Activated CD4-positive, alpha-beta T cell treated with anti-CD3 and anti-CD28 coated beads, Interleukin-2, amount 50 U/mL, for 24 hours (primary cell): ENCODE measurements at places on chromosomes 11 and 22.

- no peak for DNase-seq
These were observed 2.9 kb downstream of the C11orf87 start for GRCh38 chr11:109424901-109425300.

DNA sequence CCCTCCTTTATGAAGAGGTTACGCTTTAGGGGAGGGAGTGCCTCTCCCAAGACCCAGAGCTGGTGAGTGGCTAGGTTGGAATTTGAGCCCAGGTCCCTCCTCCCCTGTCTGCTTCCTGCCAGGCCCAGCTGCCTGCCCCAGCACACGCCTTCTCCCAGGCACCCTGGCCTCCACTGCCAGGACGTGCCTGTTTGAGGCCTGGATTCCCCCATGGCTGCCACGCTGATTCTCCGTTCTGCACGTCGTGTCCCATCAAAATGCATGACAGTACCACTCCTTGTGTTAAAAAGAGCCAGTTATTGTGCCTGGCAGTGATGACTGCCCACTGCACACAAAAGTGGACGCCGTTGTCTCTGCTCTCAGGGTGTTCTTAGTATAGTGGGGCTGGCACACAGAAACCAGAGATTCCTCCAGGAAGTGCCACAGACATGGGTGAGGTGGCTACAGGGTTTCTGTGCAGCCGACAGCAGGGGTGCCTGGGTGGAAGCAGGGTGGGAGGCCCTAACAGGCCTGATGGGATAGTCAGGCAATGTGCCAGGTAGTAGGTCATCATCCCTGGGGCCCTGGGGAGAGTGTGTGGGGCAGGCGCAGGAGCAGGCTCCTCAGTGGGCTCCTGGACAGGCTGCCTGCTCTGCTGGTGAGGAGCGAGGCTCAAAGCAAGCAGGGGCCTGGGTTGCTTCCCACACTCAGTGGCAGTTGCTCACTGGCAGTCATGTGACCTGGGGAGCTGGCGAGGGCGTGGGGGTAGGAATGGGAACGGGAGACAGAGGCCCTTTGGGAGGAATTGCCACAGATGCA lies 24.2 kb downstream of the MED15 start:
- DNase-seq: no peak

DNA sequence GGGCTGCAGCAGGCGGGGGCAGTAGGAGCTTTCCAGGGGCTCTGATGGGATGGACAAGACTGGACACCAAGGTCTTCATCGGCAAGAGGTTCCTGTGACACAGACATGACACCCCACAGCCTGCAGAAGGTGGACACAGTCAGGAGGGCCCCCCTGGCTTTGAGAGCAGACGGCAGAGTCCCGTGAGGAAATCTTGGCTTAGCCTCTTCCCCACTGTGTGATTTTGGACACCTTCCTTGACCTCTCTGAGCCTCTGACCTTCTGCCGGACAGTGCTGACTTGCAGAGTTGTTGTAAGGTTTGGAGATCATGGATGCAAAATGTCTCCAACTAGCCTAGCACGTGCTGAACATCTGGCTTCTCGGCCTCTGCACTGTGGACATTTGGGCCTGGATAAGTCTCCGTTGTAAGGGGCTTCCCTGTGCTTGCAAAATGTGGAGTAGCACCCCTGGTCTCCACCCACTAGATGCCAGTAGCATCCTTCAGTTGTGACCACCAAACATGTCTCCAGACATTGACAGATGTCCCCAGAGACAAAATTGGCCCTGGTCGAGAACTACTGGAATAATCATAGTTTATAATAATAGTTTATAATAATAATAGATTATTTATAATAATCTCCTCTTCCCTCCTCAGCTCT lies 54.6 kb downstream of the MCM5 start:
- DNase-seq: no peak

DNA sequence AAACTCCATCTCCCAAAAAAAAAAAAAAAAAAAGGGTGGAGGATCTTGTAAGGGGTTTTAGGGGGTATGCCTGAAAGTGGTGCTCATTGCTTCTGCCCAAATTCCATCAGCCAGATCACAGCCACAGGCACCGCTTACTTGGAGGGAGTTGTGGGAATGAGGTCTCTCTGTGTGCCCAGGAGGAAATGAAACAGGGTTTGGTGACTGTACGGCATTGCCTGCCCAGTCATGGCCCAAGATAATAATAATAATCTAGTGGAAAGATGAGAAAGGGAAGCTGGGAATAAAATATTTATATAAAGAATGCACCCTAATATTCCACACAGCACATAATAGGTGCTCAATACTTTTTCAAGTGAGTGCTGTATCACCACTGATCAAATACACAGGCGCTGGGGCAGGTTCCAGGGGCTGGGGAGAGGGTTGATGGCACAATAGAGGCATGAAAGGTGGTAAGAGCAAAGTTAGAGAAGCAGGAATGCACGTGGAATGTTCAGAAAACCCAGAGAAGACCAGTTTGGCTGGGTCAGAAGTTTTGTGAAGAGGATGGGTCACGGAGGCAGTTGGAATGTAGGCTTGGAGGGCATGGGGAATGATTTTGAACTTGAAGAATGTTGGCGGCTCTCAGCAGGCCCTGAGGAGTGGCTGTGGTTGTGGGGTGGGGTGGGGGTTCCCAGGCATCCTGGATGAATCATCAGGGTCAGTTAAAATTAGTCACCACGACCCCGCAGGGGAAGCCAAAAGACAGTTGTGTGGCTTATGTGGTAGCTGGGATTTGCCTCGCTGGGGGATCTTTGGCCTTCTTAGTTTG lies 12.5 kb upstream of the MB start:
- peak; percentile 18 for DNase-seq
